Panc1 (cell line): ENCODE measurements at places on chromosomes 11 and 22.

DNA sequence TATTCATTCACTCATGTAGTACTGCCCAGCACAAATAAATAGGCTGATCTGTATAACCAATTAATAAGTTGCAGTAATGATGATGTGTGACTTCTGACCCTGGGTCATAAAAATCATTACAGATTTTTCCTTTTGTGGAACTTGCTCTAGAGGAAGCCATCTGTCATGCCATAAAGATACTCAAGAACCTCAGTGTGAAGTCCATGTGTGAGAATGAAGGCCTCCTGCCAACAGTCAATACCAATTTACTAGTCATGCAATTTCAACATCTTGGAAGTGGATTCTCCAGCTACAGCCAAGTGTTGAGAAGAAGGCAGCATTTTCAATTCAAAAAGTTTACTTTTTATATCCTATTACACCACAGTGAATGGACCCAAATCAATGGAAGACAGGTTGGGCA lies 435.6 kb upstream of the LRRC4C start:
- H3K4me3 ChIP-seq = no peak overlapping the region
- no peaks in the 10 kb centered on the region for H3K4me1 ChIP-seq
- DNase-seq = no peak
- no peak overlapping the region for H3K27ac ChIP-seq
- no peaks in the 10 kb centered on the region for H3K36me3 ChIP-seq

GRCh38 chr11:126830216-126830806 lies 170.3 kb downstream of the KIRREL3 start:
- H3K27me3 ChIP-seq = peaks cover 12% of the 10 kb centered on the region
- no peak overlapping the region for H3K27ac ChIP-seq
- H3K4me1 ChIP-seq = no peaks in the 10 kb centered on the region
- H3K4me3 ChIP-seq = no peak overlapping the region

DNA sequence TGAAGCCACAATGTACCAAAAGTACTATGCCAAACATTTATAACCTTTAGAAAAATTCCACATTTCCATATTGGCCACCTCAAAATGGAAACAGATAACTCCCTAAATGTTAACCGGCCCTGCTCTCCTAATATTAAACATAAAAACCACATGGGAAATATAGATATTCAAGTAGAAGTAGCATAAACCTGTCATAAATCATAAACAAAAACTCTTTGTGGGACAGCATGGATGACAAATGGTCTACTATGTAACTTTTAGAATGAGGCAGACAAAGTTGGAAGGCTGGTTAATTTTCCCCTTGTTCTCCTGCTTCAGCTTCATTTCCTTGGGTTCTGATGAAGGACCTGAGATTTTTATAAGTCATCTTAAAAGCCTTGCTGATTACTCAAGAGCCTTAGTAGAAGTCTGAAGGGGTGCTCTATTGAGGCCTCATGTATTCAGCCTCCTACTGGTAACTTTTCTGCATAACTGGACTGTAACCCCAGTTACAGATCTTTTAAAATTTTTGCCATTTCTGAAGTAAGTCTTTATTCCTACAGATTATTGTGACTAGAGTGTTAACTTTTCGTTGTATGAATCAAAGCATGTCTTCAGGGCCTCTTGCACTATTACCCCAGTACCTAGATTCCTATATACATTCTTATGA lies 116.4 kb downstream of the STIM1 start:
- H3K4me1 ChIP-seq = no peaks in the 10 kb centered on the region
- H3K36me3 ChIP-seq = no peaks in the 10 kb centered on the region

GRCh38 chr11:1289211-1289935 lies 20.1 kb downstream of the TOLLIP start:
- H3K4me1 ChIP-seq = no peaks in the 10 kb centered on the region
- H3K27ac ChIP-seq = no peak overlapping the region
- H3K36me3 ChIP-seq = peaks cover 5% of the 10 kb centered on the region; the same call in 1 of the 2 replicates
- DNase-seq = no peak

GRCh38 chr22:25563761-25564319 lies 635 bp upstream of the GRK3 start:
- no peaks in the 10 kb centered on the region for H3K27me3 ChIP-seq
- H3K4me3 ChIP-seq = peak overlapping the region; percentile 74
- H3K27ac ChIP-seq = peak overlapping the region; percentile 79

- no peaks in the 10 kb centered on the region; the same call in 1 of the 2 replicates for H3K27me3 ChIP-seq
- no peak overlapping the region for H3K27ac ChIP-seq
- H3K36me3 ChIP-seq = no peaks in the 10 kb centered on the region
- no peaks in the 10 kb centered on the region for H3K4me1 ChIP-seq
- DNase-seq = no peak
- no peak overlapping the region for H3K4me3 ChIP-seq
Observed at GRCh38 chr11:95693298-95693697, 96.3 kb downstream of the FAM76B start.

DNA sequence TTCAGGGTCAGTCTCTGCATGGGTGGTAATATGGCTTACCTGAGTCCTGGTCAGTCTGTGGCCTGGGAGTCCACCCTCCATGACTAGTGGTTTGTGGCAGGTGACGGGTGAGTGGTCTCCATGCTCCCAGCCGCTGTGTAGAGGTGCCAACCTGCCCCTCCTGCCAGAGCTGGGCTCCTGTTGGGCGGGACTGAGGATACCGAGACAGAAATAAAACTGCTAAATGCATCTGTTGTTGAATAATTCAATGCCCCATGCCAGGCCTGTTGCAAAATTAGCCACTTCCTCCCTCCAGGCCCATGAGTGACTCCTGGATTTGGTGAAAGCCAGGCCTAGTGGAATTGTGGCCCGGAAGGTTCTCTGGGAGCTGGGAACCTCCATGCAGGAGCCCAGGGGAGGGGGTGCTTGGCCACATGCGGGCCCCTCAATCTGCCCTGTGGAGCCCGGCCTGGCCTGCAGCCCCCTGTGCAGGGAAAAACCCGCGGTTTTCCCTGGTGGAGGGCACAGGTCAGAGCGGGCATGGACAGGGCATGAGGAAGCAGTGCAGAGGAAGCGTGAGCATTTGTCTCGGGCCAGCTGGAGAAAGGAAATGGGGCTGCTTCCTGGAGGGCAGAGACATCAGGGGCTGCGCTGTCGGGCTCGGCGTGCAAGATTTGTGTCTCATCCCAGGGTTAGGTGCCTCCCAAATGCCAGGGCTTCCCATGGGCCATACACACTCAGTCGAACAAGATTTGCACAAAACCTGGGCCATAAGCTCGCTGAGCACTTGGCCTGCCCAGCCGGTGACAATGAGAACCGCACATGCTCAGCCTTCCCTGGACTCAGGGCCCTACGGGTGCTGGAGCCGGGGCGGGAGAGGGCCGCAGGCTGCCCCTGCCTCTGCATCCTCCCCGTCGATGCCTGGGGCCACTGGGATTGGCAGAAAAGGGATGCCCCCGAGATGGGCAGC lies 66.9 kb downstream of the KCNQ1 start:
- DNase-seq = no peak
- H3K27me3 ChIP-seq = peaks cover 4% of the 10 kb centered on the region
- H3K4me1 ChIP-seq = no peaks in the 10 kb centered on the region
- H3K4me3 ChIP-seq = no peak overlapping the region
- no peak overlapping the region for H3K27ac ChIP-seq

- no peak overlapping the region for H3K27ac ChIP-seq
- DNase-seq = no peak
- no peaks in the 10 kb centered on the region for H3K36me3 ChIP-seq
- H3K27me3 ChIP-seq = no peaks in the 10 kb centered on the region
- H3K4me1 ChIP-seq = no peaks in the 10 kb centered on the region
- H3K4me3 ChIP-seq = no peak overlapping the region
Observed at GRCh38 chr22:45291931-45292290, 7.2 kb downstream of the UPK3A start.

DNA sequence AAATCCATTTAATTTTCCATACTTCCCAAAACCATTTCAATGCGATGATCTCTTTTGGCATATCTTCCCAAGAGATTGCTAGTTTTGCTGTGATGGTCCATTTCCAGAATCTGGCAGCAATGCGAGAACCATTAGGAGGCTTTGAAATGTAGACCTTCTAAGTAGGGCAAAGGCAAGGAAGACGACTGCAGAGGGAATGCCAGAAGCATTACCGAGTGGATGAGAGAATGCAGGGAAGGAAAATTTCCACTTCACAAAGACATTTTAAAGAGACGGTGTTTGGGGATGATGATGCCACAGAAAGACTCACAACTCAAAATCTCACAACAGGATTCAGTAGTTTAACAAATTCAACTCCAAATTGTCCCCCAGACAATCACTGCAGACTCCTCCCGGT lies 471 bp upstream of the CEP126 start:
- H3K27ac ChIP-seq = peak overlapping the region; percentile 94
- no peak for DNase-seq
- no peaks in the 10 kb centered on the region for H3K36me3 ChIP-seq
- peaks cover 37% of the 10 kb centered on the region for H3K4me1 ChIP-seq
- peak overlapping the region; percentile 82 for H3K4me3 ChIP-seq
